ENCODE measurements at places on chromosomes 3 and 15.

GRCh38 chr3:49512781-49513355 lies 41.4 kb upstream of the BSN start:
- no peak for DNase-seq

DNA sequence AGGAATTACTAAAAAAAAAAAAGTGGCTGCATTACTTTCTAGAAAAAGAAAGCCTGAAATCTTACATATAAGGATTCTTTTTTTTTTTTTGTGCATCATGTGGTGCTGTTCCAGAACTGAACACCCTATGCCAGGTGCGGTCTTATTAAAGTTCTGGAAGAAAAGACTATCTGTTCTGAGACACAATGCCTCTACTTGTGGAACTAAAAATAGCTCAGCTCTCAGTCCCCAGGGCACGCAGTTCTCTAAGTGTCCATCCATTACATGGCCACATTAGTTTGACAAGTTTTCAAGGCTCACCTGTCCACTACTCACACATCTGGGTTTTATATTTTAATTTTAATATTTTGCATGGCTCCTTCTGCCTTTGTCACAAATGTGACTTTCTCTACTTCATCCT lies 126.6 kb upstream of the ADAMTS9 start:
- DNase-seq: no peak

GRCh38 chr15:83794209-83794608 lies 140.3 kb downstream of the ADAMTSL3 start:
- DNase-seq: no peak

- no peak for DNase-seq
Measured at GRCh38 chr15:74628949-74629348, 13.3 kb downstream of the CLK3 start.

GRCh38 chr15:70453238-70453637 lies 310.1 kb downstream of the UACA start:
- no peak for DNase-seq

GRCh38 chr15:45428491-45428890 lies 50.1 kb upstream of the GATM start:
- DNase-seq: no peak

- DNase-seq: no peak
Measured at GRCh38 chr15:88513195-88513594, 33.3 kb downstream of the DET1 start.

DNA sequence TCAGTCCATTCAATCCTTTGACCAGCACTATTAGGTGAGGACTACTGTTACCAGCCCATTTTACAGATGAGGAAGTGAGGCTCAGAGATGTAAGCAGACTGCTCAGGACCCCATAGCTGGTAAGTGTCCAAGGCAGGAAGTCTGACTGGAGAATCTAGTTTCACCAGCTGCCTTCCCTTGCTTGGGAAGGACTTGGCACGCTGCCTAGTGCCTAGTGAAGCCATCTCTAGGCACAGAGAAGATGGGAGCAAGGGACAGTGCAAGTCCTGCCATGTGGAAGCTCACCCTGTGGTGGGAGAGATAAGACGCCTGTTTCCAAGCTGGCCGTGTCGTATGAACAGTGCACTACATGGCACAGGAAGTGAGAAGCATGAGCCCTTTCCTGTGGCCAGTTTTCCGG lies 111.8 kb upstream of the TMC3 start:
- DNase-seq: no peak

DNA sequence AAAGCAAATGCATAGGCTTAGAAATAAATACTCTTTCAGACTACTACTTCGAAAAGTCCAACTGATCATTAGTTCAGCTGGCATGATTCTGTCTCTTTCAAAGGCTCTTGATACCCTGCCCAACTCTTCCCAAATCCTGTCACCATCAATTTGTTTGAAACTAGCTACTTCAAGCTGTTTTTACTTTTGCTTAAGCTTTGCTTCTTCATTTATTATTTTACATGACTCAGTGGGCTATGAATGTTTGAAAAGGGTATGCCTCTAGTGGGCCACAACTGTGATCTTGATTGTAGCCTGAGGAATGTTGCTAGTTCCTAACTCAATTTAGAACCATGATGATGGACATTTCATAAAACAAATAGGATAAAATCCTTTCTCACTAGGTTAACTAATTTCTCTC lies 340.8 kb downstream of the NAALADL2 start:
- DNase-seq: no peak

All from WTC11 (cell line).